ENCODE measurements at places on chromosomes 2 and 18.
A peak's percentile ranks its signal among the peaks of the same experiment; 100 is the strongest.

DNA sequence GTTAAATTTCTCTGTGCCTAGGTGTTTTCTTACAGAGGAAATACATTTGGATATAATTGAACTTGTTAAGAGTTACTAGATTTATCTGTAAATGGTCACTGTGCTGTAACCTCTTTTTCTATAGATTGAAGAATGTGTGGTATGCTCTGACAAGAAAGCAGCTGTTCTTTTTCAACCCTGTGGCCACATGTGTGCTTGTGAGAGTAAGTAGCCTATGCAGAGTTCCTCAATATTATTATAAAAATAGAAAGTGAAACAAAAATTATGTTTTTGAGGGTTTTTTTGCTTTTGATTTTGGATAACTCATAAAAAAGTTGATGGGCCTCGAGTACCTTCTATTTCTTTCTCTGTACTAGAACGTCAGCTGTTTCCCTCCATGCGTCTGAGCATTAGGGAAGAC is 112.4 kb downstream of the MIB1 start:
- no peak for DNase-seq

DNA sequence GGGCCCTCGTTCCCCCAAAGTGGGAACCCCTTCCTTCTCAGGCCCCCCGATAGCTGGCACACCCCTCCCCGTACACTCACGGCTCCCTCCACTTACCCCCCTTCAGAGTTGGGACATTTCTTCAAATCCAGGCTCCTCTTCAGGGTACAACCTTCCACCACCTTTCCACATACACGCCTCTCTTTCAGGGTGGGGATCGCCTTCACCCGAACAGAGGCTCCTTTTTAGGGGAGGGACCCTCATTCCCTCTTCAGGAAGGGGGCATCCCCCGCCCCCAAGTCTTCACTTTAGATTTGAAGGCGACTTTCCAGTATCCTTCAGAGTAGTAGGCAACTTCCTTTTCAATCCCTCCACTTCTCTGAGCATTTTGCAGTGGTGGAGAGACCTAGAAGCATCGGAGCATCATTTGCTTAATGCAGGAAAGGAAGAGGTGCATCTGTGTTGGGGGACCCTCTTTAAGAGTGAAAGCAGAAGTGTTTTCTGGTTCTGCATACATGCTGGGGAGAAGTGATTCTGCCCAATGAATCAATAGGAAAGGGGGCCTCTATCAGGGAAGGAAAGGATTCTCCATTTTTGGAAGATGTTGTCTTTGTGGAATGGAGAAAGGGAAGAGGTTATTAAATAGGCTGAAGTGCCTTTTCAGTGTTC is 845 bp downstream of the EML4 start:
- DNase-seq = no peak

- DNase-seq = peak; percentile 75
These were observed 63.6 kb downstream of the CLHC1 start for GRCh38 chr2:55168221-55169154.

DNA sequence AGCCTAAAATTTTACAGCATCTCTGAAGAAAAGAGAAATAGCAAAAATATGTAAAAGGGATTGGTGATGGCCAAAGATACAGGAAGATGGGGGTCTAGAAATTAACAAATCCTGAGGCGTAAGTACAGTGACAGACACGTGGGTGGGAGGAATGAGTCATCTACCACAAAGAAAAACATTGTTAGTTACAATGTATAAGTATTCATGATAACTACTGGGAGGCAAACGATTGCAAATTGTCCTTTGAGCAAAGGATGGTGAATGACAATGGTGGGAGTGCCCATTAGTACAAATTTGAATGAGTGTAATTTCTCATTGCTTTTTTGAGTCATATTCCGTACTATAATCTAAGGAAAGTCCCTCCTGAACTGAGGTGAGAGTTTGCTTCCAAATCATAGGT is 809.0 kb upstream of the FAM98A start:
- no peak for DNase-seq

DNA sequence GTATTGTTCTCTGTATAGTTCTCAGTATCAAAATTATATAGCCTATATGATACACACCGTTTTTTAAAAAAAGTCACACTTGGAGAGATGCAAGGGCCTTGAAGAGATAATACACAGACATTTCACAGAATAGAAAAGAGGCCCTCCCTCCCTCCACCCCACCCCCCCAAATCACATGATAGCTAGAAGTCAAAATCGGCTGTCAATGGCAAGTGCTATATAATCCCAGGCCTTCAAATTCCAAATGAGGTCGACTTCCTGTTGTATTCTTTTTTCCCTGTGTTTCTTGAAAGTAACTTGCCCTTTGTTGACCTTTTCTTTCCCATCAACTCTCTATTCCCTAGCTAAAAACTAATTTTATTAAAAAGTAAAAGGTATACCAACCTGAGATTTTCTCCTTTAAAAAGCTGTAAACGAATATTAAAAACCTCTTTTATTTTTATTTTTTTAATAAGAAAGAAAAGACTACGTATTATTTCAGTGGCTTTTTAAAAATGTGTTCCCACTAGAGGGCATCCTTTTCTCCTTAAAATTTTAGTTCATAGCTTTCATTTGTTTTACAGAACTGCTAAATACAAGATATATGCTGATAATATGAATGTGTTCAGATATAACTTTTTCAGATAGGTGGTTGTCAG is 46.6 kb downstream of the KCMF1 start:
- DNase-seq = peak; percentile 66

DNA sequence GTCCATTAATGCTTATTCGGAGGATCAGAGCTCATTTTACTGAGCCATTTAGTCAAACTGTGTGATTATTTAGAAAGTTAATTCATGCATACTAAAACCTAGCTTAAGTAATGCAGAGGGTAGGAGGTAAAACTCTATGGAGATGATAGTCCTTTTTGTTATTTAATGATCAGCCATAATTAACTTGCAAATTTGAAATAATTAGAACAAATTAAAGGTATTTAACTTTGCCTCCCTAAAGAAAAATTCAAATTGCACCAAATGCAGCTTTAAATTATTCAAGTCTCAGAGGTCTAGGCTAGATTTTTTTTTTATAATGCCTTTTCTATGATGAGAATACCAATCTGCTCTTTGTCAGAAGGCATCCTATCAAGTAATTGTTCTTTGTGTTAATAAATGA is 310.9 kb downstream of the KIAA1328 start:
- no peak for DNase-seq

- no peak for DNase-seq
These were observed 227.3 kb upstream of the CCDC68 start for GRCh38 chr18:55186588-55186987.

Measured in foreskin melanocyte (primary cell).